ENCODE measurements at places on chromosomes 7 and 10.

DNA sequence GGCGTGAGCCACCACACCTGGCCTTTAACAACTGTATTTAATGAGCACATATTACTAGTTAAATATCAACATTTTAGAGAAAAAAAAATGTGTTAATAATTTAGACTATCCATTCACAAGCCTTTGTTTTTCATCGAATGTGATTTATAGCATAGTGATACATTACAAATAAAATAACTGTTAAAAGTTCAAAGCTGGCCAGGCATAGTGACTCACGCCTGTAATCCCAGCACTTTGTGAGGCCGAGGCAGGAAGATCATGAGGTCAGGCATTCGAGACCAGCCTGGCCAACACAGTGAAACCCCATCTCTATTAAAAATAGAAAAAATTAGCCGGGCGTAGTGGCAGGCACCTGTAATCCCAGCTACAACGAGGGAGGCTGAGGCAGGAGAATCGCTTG lies 72.7 kb downstream of the HACD1 start:
- DNase-seq = no peak

GRCh38 chr10:51188008-51188407 lies 113.7 kb downstream of the PRKG1 start:
- DNase-seq = no peak

DNA sequence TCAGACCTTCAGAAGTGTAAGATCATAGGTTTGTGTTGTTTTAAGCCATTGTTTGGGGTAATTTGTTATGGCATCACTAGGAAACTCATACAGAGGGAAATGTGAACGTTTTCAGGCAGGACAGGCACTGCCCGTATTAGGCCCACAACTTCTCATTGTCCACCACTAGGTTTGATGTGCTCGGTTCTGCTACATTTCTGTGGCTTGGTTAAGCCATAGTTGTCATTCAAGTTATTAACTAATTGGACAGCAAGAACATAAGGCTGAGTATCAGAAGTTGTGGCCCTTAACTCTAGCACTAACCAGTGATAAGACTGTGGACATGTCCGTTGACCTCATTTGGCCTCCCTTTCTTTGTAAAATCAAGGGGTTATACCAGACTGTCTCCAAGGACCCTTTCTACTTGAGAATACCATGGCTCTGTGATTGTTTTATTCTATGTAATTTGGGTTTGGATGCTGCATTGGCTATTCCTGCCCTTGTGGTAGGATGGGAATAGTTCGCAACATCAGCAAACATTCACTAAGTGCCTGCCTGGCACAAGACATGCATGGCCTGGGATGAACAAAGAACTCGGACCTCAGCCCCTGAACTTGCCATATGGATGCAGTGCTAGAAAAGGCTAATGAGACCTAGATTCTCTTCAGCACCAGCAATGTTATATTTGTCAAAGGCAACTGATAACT lies 85.7 kb downstream of the CCDC71L start:
- no peak for DNase-seq

DNA sequence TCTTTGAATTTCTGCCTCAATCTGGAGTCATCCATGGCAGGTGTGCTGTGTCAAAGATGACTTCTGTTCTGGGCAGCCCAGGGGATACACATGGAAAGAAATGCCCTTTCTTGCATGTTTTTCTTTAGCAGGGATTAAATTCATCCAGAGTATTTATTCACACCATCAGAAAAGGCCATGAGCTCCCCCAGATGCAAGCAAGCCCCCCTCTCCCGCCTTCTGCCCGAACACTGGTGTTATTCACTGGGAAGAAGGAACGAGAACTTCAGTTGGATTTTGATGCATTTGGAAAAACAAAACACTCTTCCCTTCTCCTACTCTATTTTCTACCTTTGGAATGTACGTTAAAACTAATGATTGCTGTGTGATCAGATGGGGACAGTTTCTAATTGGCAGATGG lies 1.4 kb downstream of the PLPP4 start:
- DNase-seq = no peak

DNA sequence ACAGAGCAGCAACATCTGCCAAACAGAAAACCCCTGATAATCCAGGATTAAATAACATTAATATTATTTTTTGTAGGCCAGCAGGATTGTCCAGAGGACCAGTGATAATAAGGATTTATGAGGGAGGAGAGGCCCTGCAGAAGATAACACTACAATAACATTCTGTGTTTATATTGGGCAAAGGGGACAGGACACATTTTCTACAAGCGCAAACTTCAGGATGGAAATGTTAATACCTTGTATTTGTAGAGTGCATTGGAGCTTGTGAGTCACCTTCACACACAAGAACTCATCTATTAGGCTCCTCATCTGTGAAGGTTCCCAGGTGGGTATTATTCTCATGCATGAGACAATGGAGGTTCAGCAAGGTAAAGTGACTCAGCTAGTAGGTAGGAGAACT lies 51.0 kb downstream of the BAMBI start:
- no peak for DNase-seq

DNA sequence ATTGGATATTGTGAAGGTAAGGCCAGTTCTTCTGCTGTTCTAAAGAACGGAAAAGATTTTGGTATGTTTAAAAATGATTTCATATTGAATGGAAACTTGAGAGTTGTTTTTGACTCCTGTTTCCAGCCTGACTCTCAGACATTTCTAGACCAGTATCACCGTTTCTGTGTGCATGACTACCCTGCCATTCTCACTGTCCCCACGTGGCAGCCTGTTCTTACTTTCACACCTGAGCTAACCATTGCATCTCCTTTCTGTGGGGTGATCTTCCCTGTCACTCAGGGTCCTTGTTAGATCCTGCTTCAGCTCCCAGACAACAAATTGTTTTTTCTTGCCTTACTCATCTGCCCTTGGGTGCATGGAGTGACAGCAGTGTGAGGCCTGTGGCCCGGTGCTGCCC lies 38.9 kb downstream of the GLRX3 start:
- no peak for DNase-seq

DNA sequence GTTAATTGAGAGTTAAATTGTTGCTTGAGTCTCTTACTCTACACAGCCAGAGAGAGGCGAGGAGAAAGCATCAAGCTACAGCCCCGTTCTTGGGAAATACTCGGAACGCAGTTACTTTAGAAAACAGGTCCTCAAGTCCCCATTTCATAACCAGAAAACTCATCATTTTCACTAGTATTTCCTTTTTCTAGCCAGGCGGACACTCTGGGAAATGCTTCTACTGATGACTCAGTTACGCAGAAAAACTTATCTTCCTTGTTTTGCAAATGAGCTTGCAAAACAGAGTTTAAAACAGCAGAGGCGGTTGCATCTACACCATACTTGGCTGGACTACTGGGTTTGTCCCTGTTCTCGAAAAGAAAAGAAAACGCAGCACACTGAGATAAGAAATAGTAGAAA lies 111.4 kb upstream of the FGFR2 start:
- no peak for DNase-seq

Data from stimulated activated CD8-positive, alpha-beta memory T cell treated with anti-CD3 and anti-CD28 coated beads, Interleukin-4, amount 100 ng/mL, for 1 hour (primary cell).